ENCODE measurements at places on chromosomes 6 and 20. TPM values are rescaled to one million over a fixed set of nuclear protein-coding genes. Genes with fewer than 3 reads are reported as not detected.

DNA sequence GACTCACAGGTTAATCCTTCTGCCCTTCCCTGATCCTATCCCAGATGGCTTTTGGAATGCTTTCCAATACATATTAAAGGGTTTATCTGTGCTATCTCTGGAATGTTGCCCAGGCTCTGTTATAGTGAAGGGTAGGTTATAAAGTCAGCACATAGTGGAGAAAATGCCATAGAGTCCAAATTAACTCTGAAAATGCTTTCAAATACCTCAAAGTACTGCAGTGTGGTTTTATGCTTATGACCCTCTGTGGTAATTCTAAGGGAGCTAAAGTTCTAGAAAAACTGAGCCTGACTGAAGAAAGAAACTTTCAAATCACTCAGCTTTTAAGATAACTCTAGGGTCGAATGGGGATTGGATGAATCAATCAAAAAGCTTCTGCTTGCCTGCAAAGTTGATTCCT is 159.8 kb downstream of the PLCB1 start:
- no peak for DNase-seq

- no peak for DNase-seq
Observed at GRCh38 chr6:52102405-52102804, 15.0 kb upstream of the PKHD1 start.

GRCh38 chr20:22523499-22524392 is 60.6 kb downstream of the FOXA2 start:
- DNase-seq, result no peak

DNA sequence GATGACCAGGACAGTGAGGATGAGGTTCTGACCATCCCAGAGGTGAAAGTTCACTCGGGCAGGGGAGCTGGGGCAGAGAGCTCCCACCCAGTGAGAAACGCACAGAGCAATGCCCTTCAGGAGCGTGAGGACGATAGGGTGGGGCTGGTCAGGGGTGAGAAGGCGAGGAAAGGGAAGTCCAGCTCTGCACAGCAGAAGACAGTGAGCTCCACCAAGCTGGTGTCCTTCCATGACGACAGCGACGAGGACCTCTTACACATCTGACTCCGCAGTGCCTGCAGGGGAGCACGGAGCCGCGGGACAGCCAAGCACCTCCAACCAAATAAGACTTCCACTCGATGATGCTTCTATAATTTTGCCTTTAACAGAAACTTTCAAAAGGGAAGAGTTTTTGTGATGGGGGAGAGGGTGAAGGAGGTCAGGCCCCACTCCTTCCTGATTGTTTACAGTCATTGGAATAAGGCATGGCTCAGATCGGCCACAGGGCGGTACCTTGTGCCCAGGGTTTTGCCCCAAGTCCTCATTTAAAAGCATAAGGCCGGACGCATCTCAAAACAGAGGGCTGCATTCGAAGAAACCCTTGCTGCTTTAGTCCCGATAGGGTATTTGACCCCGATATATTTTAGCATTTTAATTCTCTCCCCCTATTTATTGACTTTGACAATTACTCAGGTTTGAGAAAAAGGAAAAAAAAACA is 16.6 kb upstream of the SLC22A1 start:
- DNase-seq, result no peak

DNA sequence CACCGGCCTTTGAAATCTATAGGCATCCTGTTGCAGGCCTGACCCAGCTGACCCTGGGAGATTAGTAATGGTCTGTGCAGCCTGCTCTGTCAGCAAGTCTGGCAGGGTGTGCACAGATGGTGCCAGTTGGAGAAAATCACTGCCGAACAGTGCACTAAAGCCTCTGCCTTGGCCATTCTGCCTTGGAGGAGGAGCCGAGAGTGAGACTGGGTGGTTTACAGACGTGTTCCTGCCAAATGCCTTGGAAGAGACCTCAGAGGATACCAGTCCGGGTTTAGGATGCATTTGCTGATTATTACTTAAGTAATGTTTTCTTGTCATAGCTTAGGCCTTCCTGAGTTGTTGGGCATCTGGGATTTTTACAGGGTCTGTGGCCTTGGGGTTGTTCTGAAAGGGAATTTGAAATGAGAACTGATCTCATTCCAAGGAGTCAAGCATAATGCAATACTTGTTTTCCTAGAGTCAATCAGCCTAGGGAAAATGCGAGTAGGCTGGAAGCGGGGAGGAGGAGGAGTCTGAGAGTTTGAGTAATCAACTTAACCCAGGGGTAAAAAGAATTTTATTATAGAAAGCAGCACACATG is 292.1 kb downstream of the SOX4 start:
- DNase-seq, result peak; percentile 70

DNA sequence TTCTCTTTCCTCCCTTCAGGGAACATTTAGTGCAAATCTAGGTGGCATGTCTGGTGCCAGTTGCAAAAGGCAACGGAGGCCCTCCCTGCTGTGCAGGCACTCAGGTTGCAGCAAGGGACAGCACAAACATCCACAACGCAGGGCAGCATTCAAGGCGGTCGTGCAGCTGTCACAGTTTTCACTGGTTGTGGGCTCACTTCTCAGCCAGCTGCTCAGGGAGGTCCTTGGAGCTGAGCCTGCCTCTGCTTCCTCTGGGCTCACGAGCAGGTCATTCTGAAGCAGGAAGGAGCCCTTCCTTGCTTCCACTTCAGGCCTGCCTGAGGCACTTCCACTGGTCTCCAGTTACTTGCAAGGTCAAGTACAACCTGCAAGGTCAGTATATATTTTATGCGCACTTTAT is 3.8 kb upstream of the NPEPL1 start:
- no peak for DNase-seq

DNA sequence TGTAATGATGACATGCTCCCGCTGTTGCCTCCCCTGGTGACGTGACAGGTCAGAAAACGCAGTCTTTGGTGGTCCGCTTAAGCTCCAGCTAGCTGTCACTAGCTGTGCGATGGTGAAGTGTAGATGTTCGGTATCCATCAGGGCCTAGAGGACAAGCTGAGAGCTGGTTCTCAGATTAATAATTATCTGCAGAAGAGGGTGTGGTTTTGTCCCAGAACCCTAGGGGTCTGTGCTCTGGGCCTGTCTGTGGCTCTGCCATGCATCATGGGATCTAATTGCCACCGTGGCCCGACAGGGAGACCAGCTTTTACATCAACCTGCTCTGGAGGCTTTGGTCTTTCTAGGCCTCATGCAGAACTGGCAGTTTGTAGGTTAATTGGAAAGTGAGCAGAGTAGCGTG is 34.1 kb downstream of the ERMARD start:
- DNase-seq, result no peak

GRCh38 chr6:136465766-136466303 is 84.4 kb downstream of the MAP7 start:
- DNase-seq, result no peak

DNA sequence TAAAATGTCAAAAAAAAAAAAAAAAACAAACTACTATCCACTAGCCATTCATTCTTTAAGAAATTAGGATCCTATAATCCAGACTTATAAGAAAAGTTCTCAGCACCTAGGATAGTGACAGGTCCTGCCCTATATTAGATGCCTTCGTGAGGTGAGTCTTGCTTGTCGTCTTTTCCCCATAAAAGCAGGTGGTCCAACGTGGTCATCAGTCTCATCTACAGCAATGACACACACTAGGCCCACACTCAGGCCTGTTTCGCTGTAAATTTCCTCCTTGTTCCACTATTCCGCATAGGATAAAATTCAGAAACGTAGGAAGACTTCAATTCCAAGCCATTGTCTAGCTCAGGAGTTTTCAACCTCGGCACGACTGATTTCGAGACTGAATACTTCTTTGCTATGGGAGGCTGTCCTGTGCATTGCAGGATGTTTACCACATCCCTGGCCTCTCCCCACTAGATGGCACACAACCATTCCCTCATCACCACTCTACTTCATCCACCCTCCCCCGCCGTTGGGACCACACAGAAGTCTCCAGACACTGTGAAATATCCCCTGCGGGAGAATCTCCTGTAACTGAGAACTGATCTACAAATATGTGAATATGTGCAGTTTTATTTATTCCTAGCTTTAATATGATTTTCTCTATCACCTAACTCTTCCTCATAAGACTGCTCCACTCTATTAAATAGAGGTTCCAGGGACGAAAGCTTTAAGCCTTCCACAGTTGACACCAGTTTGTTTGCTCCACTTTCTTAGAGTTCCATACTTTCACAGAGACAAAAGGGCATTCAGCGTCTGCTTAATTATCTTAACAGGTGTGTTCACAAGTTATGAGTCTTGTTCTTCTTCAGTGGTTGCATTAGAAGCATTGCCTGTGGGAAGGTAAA is 346.3 kb downstream of the BMP2 start:
- DNase-seq, result no peak

- DNase-seq, result no peak
Observed at GRCh38 chr20:50305636-50306477, 115.2 kb downstream of the CEBPB start.

GRCh38 chr6:80923816-80924215 is 817.3 kb downstream of the BCKDHB start:
- no peak for DNase-seq

- DNase-seq, result peak; percentile 35
Observed at GRCh38 chr20:45011108-45011526, 44.8 kb downstream of the STK4 start.

DNA sequence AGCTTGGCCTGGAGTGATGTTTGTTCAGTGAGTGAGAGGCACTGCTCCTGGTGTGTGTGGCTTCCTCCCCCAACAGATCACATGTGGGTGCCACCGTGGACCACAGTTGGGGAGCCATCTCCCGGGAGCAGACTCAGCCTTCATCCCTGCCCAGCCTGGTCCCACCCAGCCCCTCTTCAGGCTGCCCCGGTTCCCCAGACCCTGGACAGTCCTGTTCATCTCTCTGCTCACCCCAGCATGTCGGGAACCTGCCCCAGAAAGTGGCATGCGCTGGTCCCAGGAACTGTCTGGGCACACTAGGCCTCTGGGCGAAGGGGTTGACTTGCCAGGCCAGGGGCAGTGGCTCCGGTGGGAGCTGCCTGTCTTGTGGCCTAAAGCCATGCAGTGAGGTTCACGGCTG is 21.5 kb upstream of the PPP1R3G start:
- no peak for DNase-seq

GRCh38 chr6:111129013-111129412 is 41.7 kb downstream of the SLC16A10 start:
- DNase-seq, result no peak

- DNase-seq, result peak; percentile 60
Observed at GRCh38 chr6:3022765-3023662, 23.3 kb downstream of the NQO2 start.

DNA sequence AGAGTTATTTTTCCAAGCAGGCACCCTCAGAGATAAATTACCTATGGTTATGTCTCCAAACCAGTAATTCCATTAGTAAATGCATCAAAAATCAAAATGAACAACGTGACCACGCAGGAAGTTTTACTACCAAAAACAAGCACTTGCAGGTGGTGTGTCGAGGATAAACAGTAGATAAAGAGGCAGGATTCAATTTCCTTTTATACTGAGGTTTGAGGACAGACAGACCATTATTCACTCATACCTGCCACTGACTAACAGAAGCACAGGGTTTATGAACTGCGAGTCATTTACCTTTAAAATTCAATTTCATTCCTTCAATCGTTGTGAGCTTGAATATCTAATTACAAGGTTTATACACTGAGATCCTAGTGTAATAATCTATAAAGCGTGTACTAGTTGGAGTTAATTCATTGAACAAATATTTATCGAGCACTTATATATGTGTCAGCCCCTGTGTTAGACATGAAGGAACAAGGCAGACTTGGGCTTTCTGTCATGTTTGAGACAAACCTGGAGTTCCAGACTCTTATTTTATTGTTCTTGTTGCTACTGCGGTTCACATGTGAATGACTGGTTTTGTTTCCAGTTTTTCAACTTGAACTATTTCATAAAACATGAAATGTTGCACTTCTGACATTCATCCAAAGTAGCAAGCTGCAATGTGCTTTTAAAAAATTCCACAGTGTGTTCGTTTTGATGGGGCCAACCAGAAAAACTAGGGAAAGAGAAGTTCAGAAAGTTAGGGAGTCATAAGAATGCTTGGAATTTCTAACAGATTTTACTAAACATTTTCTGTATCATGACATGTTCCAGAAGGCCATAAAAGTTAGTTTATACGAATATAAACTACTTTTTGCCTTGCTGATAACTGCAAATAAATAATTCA is 205.6 kb downstream of the UST start:
- DNase-seq, result no peak

GRCh38 chr6:41877051-41877680 is 18.0 kb downstream of the USP49 start:
- DNase-seq, result no peak

DNA sequence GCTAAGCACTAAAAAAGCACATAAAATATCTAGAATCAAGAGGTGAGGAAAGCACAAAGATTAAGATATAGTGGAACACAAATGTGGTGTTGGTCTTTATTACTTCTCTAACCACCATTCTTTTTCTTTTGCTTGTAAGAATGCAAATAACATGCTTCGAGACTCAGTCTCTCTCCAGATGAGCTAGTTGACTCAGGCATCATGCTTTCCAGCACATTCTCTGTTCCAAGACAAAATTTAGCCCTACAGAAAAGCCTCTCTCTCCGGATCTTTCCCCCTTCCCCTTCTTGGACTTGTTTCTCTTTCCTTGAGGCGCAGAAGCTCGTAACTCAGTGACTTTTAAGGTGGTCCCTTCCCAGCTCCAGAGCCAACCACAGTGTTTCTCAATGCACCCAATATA is 91.0 kb downstream of the FNDC1 start:
- no peak for DNase-seq

DNA sequence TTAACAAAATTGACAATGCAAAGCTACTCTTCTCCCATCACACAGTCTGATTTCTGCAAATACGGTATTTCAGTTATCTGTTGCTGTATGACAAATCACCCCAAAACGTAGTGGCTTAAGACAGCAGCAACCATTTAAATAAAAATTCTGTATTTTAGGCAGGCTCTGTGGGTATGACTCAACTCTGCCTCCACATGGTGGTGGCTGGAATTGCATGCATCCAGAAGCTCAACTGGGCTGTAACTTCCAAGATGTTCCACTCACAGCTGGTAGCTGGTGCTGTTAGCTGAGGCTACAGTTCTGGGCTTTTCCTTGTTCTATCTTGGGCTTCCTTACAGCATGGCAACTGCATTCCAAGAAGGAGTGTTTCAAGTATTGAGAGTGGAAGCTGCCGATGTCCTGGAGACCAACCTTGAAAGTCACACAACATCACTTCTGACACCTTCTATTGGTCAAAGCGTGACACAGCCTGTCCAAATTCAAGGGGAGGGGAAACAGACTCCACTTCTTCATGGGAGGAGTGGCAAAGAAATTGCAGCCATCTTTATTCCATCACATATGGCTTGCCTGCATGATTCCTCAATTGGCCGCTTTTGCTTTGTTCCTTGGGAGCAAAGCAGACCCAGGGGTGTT is 39.7 kb upstream of the TULP1 start:
- peak; percentile 47 for DNase-seq

HLA-DRB5 gene
- total RNA-seq, result not detected

OR2H2 gene
- total RNA-seq, result not detected

CST5 gene
- not detected for total RNA-seq

AIF1 gene
- not detected for total RNA-seq

PHACTR1 gene
- 13.2 TPM for total RNA-seq

SLC24A3 gene
- total RNA-seq, result not detected

KCNG1 gene
- 91.3 TPM for total RNA-seq

DDX39B gene
- 762 TPM for total RNA-seq

PKIB gene
- total RNA-seq, result 23.7 TPM

SMPDL3A gene
- 6.0 TPM for total RNA-seq

SAMD3 gene
- total RNA-seq, result not detected

PTPRT gene
- not detected for total RNA-seq

MCCD1 gene
- total RNA-seq, result not detected

LY6G6D gene
- total RNA-seq, result not detected

MUC21 gene
- not detected for total RNA-seq

CBLN4 gene
- total RNA-seq, result under 0.01 TPM

Measured in Daoy (cell line).